Activated CD4-positive, alpha-beta T cell treated with anti-CD3 and anti-CD28 coated beads for 1 hour (primary cell): ENCODE measurements at places on chromosomes 1 and 21.

- DNase-seq, result no peak
Observed at GRCh38 chr1:5711079-5711478, 281.1 kb downstream of the NPHP4 start.

DNA sequence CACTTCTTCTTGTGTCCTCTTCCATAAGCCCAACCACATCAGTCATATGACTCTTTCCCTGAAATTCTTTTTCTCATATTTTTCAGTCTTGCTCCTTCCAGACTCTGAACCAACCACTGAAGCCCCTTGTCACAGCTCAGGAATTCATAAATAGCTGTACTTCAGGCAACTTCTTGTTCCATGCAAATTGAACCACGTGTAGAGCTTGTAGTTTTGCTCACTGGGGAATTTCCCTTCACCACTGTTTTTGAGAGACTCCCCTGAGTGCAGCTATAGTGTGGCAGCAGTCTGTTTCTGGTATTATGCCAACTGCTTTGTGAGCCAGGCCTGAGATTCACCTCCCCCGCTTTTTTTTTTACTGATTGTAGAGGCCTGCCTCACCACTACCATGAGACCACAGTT lies 150.3 kb upstream of the SPAG17 start:
- no peak for DNase-seq

- no peak for DNase-seq
Observed at GRCh38 chr1:118785246-118785645, 202.9 kb downstream of the TBX15 start.

GRCh38 chr21:33945652-33946270 lies 30.2 kb upstream of the ATP5PO start:
- DNase-seq, result no peak

- no peak for DNase-seq
Observed at GRCh38 chr1:10283318-10283984, 73.1 kb downstream of the KIF1B start.

- no peak for DNase-seq
Observed at GRCh38 chr21:14677013-14677412, 130.9 kb upstream of the SAMSN1 start.

DNA sequence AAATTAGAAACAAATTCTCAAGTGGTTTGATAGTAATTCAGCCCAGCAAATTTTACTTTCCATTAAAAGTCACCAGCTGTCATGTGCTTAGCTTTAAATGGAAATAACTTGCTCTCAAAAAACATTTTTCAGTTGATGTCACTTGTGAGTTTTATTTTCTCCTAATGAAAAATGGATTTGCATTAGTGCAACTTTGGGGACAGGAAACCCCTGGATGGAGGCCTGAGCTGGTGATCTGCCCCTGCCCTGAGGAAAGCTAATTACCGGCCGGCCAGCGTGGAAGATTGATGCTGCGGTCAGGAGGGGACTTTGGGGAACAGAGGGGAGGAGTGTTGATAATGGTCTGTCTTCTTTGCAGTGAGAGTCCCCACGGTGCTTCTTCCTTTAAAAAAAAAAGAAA lies 66.8 kb upstream of the ANGPTL1 start:
- no peak for DNase-seq

DNA sequence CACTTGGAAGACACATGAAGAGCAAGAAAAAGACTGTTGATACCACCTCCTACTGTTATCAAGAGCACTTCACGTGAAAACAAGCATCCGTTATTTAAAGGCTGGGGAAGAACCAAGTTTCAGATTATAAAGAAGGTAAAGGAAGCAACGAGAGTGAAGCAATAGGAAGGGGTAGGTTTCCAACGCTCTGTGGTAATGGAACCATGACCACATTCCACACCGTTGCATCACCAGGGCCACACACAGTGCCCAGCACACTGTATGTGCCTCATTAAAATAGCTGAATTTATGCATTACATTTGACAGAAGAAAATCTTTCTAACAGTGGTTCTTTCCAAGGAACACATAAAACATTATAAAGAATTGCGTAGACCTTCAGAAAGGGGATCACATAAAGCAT lies 435.8 kb downstream of the MRPL39 start:
- DNase-seq, result no peak

DNA sequence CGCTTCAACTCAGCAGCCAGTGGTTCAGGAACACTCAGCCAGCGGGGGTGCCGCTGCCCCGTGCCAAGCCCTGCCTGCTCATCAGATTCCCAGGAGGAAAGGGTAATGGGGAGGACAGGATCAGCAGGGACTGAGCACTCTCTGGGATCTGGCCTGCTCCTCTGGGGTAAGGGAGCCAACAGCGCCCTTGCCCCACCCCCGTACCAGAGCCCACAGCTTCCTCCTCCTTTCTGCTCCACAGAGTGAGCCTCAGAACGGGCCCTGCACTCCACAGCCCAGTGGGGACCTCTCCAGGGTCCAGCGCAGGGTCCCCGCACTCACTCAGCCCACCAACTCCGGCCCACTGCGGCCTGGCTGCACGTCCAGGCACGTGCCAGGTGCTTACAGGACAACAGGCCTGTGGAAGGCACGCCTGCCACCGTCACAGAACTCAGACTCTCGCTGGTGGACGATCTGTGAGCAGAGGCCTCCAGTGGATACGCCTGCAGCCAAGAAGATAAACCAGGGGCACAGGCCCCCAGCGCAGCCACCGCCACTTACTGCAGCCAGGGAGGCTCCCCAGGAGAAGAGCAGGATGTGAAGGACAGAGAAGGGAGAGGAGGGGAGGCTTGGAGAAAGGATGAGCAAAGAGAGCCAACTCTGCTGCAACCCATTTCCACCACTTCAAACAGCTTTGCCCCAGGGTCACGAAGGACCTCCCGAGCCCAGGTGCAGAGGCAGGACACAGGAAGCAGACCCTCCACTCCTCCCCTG lies 2.1 kb downstream of the MEGF6 start:
- DNase-seq, result no peak

GRCh38 chr1:55534565-55535121 lies 319.5 kb upstream of the USP24 start:
- no peak for DNase-seq

DNA sequence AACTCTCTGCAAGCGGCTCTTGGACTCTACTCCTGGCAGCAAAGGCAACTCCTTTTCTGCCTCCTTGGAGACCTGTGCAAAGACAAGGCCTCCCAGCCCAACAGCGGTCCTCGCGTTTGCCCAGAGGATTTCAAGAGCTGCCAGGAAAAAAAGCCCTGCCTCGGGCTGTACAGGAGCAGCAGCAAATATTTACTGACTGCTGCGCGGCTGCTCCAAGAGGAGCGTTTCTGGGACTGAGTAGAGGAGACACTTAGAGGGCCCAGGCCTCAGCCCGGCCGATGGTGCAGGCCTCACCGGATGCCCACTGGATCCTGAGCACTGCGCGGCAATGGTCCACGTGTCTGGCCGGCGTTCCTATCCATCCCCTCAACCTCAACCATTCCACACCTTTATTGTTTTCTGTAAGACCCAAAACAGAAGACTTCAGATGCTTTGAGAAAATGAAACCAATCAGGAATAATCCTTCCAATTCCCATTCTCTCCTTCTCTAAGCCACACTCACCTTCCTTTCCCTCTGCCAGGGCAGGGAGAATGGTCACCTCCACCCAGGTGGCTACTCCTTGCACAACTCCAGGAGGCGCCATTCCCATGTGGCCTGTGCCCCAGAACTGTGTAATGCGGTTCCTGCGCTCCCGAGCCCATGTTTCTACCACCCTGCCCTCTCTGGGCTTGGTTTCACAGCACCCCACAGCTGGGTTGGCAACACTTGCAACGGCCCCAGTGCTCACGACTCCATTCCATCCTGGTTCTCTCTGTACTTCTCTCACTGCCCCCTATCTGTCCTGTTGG lies 215.8 kb downstream of the TRABD2B start:
- no peak for DNase-seq

- no peak for DNase-seq
Observed at GRCh38 chr1:100543640-100544039, 5.7 kb downstream of the GPR88 start.

DNA sequence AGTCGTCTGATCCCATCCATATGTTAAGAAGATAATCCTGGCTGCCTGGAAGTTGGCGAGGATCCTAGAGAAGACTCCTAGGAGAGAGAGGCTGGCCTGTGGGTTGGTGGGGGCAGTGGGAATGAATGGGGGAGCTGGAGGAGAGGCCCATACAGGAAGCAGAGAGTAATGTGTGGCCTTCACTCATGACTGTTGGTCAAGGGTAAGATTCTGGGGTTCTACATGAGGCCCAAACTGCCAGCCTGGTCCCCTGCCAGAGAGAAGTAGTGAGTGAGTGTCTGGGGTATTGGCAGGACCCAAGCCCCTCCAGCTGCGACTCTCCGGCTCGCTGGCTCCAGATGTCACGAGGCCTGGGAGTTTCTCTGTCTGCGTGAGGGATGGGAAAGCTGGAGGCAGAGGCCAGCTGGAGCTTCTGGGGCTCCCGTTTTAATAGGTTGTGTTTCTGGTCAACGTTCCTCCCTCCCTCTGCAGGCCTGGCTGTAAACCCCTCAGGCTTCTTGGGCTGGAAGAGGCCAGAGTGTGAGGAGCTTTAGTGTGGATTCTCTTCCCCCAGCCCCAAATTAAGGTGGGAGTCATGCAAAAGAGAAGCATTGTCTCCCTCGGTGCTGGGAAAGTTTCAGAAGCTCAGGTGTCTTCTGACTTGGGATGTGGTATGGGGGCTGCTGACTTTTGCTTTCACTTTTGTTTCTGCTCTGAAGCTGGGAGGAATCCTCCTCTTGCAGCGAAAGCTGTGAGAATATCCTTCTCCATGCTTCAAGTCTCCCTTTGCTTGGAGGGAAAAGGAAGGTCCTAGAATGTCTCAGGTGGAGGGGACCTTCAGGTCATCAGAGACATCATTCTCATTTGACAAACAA lies 2.6 kb downstream of the TMEM51 start:
- DNase-seq, result no peak

DNA sequence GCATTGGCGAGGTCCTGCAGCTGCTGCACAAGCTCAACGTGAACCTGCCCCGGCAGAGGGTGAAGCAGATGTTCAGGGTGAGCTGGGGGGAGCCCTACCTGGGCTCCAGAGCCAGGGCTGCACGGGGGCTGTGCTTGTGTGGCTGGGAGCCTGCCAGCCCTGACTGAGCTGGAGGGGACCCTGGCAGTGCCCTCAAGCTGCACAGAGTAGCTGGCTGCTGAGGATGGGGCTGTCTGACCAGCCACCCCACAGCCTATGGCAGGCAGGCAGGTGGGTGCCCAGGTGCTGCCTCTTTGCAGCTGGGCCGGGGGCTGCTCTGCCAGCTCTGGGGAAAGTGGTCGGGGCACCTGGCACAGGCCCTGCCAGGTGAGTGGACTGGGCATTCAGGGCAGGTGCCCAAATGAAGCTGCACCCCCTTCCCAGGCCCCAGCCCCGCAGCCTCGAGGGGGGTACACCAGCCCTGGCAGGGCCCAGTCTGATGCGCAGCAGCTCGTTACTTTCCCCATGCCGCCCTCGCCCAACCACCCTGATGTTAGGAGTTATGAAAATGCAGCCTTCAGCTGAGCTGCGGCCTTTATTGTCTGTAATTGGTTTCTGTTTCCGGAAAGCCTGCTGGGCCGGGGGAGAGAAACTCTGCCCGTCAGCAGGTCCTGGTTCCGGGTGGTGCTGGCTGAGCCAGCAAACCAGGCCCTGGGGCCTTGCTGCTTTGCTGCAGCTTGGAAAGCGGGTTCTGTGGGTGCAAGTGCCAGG lies 4.3 kb downstream of the PLCH2 start:
- DNase-seq, result no peak

DNA sequence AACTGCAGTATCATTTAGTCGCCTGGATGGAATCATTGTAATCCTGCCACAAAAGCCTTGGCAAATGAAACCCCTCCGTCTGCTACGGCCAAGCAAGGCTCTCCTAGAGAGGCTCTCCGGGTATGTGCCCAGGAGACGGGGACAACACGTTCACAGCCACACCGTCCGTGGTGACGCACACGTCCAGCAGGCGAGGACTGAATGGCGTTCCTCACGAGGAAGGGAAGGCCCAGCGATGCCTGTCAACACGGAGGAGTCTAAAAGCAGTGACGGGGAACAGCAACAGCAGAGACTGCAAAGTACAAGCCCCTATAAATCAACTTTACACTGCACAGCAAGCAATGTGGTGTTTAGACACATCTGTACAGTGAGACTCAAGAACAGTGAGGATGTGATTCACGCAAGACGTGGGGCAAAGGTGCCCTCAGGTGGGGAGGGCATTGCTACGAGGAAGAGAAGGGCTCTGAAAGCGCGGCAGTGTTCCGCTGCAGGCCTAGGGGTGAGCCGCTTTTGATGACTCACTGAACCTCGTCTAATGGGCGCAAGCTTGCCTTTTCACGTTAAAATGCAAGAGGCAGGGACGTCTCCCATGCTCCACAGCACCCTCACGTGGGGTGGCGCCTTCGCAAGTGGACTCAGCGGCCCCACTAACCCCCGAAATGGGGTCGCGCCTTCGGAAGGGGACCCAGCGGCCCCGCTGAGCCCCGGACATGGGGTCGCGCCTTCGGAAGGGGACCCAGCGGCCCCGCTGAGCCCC lies 6.8 kb downstream of the WRAP73 start:
- DNase-seq, result no peak
